Naive B cell (primary cell): ENCODE measurements at places on chromosomes 3 and 15. TPM values are rescaled to one million over a fixed set of nuclear protein-coding genes. Genes with fewer than 3 reads are reported as not detected.

- DNase-seq, result no peak
Observed at GRCh38 chr15:59300618-59301139, 72.0 kb downstream of the MYO1E start.

- no peak for DNase-seq
Observed at GRCh38 chr3:108412121-108412750, 98.2 kb downstream of the MYH15 start.

DNA sequence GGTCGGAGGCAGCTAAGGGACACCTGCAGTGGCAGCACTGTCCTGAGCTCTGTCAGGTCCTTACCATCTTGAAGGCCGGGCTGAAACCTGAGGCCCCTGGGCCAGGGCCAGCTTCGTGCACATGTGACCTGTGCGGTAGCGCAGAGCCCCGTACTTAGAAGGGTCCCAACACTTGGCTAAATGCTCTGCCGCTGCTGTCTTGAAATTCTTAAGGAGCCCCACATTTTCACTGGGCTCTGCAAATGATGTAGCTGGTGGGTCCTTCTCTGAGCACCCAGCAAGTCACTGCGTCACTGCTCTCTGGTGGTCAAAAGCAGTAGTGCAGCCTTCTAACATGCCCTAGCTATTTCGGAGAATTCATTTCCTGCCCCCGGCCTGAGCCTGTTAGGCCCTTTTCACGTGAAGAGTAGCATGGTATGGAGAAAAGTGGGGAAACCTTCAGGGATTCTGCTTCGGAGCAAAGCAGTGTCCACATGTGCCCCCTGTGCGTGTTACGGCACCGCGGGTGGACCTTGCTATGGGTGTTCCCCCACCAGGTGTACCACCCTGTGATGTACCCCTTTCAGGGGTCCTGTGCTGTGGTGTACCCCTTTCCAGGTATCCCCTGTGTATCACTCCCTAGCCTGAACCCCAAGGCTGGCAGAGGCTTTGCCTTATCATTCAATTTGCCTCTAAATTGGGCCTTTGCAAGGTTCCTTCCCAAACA, 79.7 kb downstream of the TMEM266 start:
- peak; percentile 57 for DNase-seq

DNA sequence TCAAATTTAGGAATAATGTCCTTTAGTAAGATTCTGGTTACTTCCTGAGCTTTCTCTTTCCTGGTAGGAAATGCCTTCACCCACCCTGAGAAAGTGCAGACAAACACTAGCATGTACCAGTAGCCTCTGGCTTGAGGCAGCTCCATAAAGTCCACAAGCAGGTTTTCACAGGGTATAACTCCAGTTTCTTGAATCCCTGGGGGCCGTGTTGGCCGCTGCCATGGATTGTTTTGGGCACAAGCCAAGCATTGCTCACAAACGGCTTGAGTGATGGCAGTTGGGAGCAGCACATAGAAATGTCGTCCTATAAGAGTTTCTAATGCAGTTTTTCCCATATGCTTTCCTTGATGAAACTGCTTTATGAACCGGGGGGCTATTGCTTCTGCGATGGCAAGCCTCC, 164.1 kb downstream of the STXBP5L start:
- no peak for DNase-seq

- no peak for DNase-seq
Observed at GRCh38 chr3:66450390-66451022, 50.3 kb downstream of the LRIG1 start.

- no peak for DNase-seq
Observed at GRCh38 chr3:52006017-52006819, 10.5 kb upstream of the RPL29 start.

DNA sequence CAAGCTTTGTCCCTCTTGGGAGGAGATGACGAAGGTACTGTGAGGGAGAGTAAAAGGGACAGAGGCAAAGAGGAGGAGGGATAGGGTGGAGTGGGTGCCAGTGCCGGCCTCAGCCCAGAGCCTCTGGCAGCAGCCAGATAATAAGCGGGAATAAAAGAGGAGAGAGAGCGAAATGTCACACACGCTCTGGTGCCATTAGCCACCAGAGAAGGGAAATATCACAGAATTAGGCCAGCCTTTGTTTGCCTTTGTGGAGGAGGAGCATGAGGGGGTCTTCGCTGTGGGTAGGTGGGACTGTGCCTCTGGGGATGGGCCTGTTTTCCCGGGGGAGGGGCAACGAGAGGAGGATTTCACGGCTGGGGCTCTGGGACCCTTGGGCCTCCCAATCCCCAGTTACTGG, 67.8 kb downstream of the LINGO1 start:
- DNase-seq, result no peak

DNA sequence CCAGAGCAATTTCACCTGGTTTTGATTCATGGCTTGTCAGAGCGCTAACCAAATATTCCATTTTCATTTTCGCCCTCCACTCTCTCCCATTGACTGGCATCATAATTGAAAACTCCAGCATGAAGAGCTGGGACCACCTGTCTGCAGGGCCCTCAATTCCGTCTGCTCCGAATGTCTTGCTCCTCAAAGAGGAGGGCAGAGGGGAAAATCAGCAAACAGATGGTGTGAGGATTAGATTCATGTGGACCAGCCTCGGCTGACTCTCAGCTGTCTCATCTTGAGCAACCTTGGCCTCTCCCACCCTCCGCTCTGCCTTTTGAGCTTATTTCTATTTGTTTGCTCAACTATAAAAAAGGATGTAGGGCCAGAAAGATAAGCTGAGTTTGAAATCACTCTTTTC, 512.2 kb upstream of the PPP2R3A start:
- DNase-seq, result no peak

- DNase-seq, result no peak
Observed at GRCh38 chr3:51715231-51715976, 8.5 kb downstream of the GRM2 start.

GRCh38 chr15:60396958-60397771, 621 bp downstream of the ANXA2 start:
- peak; percentile 29 for DNase-seq

GRCh38 chr3:53547327-53547726, 52.9 kb downstream of the CACNA1D start:
- no peak for DNase-seq

GRCh38 chr3:49718858-49719213, 648 bp downstream of the AMIGO3 start:
- no peak for DNase-seq

GRCh38 chr15:55969582-55969981, 23.8 kb downstream of the NEDD4 start:
- no peak for DNase-seq

GRCh38 chr15:101784644-101785043, 18.7 kb upstream of the OR4F6 start:
- DNase-seq, result no peak

GRCh38 chr15:67082007-67082536, 16.7 kb downstream of the SMAD3 start:
- peak; percentile 64 for DNase-seq

GRCh38 chr3:123787133-123787532, 97.0 kb downstream of the MYLK start:
- no peak for DNase-seq

DNA sequence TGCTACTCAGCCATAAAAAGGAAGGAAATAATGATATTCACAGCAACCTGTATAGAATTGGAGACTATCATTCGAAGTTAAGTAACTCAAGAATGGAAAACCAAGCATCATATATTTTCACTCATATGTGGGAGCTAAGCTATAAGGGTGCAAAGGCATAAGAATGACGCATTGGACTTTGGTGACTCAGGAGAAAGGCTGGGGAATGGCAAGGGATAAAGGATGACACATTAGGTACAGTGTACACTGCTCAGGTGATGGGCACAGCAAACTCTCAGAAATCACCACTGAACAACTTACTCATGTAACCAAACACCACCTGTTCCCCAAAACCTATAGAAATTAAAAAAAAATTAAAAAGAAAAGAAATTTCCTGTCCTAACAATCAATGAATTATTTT, 42.7 kb downstream of the ALCAM start:
- no peak for DNase-seq

Gene MOBP
- polyA plus RNA-seq, result not detected

Gene FSD2
- polyA plus RNA-seq, result not detected

Gene AADACL2
- polyA plus RNA-seq, result not detected

Gene HYPK
- 12.1 TPM for polyA plus RNA-seq

Gene LRRC2
- not detected for polyA plus RNA-seq

Gene LINS1
- 25.3 TPM for polyA plus RNA-seq

Gene UBAP1L
- polyA plus RNA-seq, result 0.12 TPM

Gene CCR2
- polyA plus RNA-seq, result 1.2 TPM
